Liver (tissue), 10 donors: ENCODE measurements at places on chromosomes 6 and 20. TPM values are rescaled to one million over a fixed set of nuclear protein-coding genes. Genes with fewer than 3 reads are reported as not detected.

GRCh38 chr6:71205336-71205956, 83.2 kb upstream of the OGFRL1 start:
- DNase-seq = no peak

CTAGE9 gene
- total RNA-seq = not detected

GRCh38 chr6:101597693-101598092, 204.2 kb downstream of the GRIK2 start:
- no peak for DNase-seq

DUSP22 gene
- total RNA-seq = 31.0 TPM

GRCh38 chr6:137875058-137875520, 8.0 kb downstream of the TNFAIP3 start:
- no peak for DNase-seq

DNA sequence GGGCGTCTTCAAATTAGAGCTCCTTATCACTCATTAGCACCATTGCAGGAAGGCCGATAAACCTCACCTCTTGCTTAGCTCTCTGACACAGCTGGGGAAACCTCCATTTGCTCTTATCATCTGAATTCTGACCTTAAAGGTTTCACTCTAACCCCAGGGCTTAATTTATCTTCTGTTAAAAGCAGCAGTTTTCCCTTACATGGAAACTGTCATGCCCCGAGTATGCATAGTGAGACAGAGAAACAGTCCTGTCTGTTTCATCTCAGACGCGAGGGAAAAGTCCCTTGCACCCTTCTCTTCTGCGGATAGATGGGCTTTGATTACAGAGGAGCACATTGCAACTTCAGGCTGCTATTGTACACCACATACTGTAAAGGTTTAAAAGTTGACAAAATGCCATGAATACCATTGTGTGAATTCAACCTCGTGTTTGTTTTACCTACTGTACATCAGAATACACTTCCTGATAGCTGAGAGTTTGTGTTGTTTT, 191.5 kb upstream of the BMP2 start:
- DNase-seq = peak; percentile 41

GPLD1 gene
- total RNA-seq = 62.0 TPM

BANF2 gene
- not detected for total RNA-seq

PACRG gene
- total RNA-seq = 0.47 TPM
